ENCODE measurements at places on chromosomes 5 and 9.

GRCh38 chr9:38284588-38285051, 107.9 kb upstream of the ALDH1B1 start:
- no peak overlapping the region for H3K27ac ChIP-seq
- no peak overlapping the region for H3K4me3 ChIP-seq
- H3K27me3 ChIP-seq, result no peaks in the 10 kb centered on the region
- no peak for DNase-seq
- H3K36me3 ChIP-seq, result no peaks in the 10 kb centered on the region
- H3K4me1 ChIP-seq, result no peaks in the 10 kb centered on the region

- H3K27me3 ChIP-seq, result peaks cover 11% of the 10 kb centered on the region
- no peak overlapping the region for H3K27ac ChIP-seq
- peaks cover 15% of the 10 kb centered on the region for H3K4me1 ChIP-seq
These were observed 6.3 kb downstream of the SHB start for GRCh38 chr9:38062498-38063362.

- H3K36me3 ChIP-seq, result no peaks in the 10 kb centered on the region
- DNase-seq, result no peak
- H3K27ac ChIP-seq, result no peak overlapping the region
- no peak overlapping the region for H3K4me3 ChIP-seq
These were observed 272.4 kb downstream of the ADAMTS6 start for GRCh38 chr5:65209341-65209740.

DNA sequence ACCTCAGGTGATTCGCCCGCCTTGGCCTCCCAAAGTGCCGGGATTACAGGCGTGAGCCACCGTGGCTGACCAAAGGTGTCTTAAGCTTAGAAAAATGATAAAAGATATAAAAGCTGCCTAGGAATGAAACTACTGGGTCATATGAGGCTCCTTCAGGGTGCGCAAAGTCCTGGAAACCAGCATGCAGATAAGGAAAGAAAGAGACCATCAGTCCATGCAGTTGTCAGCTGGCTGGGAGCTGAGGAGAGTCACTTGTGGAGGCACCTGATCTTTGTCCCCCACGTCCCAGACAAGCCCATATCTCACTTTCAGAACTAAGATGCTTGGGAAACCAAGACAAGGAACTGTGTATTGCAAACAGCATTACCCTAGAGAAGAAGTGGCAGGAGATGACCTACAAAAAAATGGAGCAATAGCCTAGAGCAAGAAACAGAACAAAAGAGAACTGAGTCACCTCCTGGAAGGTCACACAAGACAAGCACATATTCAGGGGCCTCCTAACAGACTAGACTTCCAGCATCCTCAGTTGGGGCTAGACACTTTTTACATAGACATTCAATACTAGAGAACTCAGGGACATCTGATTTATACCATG, 2.8 kb upstream of the CCDC125 start:
- H3K36me3 ChIP-seq, result no peaks in the 10 kb centered on the region
- no peak for DNase-seq
- H3K4me1 ChIP-seq, result 0 out of 2 replicates have a peak, but pooled peaks cover 5% of the 10 kb centered on the region
- H3K27me3 ChIP-seq, result no peaks in the 10 kb centered on the region
- no peak overlapping the region for H3K27ac ChIP-seq
- H3K4me3 ChIP-seq, result no peak overlapping the region

DNA sequence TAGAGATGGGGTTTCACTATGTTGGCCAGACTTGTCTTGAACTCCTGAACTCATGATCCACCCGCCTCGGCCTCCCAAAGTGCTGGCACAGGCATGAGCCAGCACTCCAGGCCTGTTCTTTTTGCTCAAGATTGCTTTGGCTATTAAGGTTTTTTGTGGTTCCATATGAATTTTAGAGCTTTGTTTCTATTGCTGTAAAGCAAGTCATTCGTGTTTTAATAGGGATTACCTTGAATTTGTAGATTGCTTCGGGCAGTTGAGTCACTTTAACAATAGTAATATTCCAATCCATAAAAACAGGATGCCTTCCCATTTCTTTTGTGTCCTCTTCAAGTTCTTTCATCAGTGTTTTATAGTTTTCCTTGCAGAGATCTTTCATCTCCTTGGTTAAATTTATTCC, 22.1 kb downstream of the C6 start:
- no peaks in the 10 kb centered on the region for H3K4me1 ChIP-seq
- no peak for DNase-seq
- H3K36me3 ChIP-seq, result no peaks in the 10 kb centered on the region
- H3K27me3 ChIP-seq, result no peaks in the 10 kb centered on the region
- H3K27ac ChIP-seq, result no peak overlapping the region
